ENCODE measurements at places on chromosomes 1 and 21.

GRCh38 chr21:35525443-35525842 lies 476.3 kb upstream of the RUNX1 start:
- peak; percentile 21 for DNase-seq

- DNase-seq = no peak
Measured at GRCh38 chr1:51231120-51231519, 5.0 kb upstream of the RNF11 start.

GRCh38 chr1:7702365-7702764 lies 68.7 kb upstream of the VAMP3 start:
- DNase-seq = no peak

DNA sequence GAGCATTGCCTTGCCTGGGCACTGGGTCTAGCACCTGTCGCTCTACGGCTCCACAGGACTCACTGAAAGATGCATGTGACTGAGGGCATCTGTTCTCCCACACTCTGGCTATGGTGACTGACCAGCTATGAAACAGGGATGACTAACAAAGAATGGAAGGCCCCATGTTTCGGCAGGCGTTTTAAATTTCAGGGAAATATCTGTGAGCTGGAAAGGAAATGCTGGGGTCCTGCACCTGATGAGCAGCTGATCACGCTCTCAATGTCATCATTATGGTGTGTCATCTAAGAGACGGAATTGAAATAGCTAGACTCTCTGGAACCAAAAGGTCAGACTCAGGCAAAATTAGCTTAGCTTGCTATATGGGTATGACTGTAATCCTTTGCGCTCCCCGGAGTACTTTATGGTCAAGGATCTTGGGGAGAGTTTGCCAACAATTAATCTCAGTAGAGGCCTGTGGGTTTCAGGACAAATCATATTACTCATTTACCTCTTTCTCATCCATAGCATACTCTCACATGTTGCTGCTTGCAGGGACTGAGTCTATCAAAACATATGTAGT lies 24.5 kb upstream of the PALMD start:
- no peak for DNase-seq

DNA sequence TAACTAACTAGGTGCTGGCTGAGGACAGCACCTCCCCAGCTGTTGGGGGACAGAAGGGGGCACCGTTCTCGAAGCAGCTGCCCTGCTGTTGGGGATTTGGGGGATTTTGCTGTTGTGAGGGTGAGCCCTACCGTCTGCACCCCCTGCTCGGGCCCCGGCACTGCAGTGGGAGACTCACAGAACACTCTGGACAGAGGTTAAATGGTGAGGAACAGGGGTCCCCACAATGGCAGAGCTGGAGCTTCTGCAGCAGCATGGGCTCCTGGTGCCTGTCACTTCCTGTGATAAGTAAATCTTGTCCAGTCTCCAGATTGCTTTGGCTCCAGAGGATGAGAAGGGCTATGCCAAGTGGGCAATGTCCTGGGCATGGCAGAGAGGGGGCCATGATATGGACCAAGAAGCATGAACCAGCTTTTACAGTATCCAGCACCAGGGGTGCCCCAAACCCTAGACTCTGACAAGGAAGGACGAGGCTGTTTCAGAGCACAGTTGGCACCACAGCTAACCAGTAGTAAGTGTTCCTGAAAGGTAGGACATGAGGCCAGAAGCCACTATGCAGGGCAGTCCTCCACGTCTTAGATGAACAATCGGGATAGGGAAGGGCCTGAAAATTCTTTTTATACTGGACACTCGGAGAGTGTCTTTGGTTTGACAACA lies 365.1 kb upstream of the VAMP3 start:
- DNase-seq = no peak

- no peak for DNase-seq
Measured at GRCh38 chr1:15943992-15944307, 32.0 kb downstream of the ZBTB17 start.

DNA sequence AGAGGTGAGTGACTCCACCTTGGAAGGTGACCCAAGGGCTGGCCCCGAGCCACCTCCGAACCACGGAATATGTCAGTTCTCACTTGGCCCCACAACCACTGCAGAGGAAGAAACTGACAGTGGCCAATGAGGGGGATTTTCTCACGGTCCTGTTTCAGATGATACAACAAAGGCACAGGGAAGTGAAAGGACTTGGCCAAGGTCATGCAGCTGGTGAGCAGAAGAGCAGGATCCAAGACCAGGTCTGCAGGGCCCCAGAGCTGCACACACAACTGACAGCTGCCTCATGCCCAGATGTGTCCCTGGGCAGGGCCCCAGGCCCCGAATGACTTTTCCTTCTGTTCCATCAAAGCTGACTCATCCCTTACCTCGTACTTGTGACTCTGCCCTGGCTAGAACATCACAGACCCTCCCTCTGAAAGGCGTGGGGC lies 25.8 kb upstream of the EVA1B start:
- DNase-seq = no peak

GRCh38 chr1:66730462-66730861 lies 21.8 kb upstream of the DYNLT5 start:
- no peak for DNase-seq

DNA sequence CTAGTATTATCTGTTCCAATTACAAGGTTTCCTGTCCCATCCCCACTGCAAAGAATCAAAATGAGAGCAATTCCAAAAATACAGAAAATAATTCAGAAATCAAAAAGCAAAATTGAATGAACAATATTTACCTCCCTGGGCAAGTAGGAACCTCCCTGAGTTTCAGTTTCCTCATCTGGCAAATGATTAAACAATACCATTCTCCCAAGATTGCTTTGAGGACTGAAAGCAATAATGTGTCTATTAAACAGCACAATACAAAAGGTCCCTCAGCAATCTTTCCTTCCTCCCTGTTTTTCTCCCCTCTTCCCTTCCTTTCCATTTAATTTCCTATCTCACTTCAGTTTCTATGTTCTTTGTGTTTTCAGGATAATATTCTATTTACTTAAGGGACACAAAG lies 171.0 kb downstream of the ZC3H11B start:
- no peak for DNase-seq

GRCh38 chr1:59755069-59755685 lies 59.6 kb upstream of the HOOK1 start:
- no peak for DNase-seq

DNA sequence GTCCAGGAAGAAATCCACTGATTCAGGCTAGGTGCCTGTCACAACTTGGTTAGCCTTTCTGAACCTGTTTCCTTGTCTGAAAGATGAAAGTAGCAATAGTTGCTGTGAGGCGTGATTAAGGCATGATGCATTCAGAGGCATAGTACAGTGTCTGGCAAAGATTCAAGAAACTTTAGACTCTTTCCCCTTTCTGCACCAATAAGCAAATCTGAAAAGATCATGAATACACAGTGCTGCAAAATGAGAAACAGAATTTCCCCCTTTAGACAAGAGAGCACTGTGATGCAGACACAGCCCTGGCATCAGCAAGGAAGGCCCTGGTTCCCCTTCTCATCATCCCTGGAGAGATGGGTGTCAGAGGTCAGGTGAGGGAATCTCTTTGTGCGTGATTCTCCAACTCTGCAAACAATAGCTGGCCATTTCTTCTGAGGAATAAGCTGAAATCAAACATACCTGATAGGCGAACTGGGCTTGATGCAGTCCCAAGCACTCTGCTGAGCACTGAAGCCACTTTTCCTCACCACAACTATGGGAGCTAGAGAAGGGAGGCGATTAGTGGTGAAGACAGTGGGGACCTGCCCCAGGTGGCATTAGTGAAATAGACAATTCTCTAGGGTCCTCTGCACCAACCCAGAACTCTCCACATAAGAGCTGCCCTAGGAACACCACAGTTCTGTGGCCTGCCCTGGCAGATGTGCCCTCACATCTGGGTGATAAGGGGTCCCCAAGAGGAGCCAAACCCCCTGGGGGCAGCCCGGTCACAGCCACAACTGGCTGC lies 41.7 kb downstream of the ITPKB start:
- no peak for DNase-seq

DNA sequence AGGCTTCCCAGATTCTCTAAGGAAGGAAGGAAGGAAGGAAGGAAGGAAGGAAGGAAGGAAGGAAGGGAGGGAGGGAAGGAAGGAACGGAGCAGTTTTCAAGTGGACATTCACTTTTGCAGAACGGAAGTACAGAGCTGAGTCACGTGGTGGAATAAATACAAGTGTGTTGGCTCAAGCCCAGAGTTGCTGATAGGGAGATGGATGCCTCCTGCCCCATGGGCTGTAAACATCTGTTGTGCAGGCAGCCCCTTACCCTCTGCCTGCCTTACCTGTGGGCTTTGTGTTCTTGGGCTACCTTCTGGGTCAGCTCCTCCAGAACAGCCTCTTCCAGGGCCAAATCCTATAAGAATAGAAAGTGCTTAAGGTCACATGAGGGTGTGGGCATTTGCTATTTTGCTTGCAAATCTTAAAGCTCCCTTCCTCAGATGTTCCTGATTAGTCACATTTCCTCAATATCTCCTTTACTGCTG lies 121.7 kb downstream of the SMYD2 start:
- no peak for DNase-seq

DNA sequence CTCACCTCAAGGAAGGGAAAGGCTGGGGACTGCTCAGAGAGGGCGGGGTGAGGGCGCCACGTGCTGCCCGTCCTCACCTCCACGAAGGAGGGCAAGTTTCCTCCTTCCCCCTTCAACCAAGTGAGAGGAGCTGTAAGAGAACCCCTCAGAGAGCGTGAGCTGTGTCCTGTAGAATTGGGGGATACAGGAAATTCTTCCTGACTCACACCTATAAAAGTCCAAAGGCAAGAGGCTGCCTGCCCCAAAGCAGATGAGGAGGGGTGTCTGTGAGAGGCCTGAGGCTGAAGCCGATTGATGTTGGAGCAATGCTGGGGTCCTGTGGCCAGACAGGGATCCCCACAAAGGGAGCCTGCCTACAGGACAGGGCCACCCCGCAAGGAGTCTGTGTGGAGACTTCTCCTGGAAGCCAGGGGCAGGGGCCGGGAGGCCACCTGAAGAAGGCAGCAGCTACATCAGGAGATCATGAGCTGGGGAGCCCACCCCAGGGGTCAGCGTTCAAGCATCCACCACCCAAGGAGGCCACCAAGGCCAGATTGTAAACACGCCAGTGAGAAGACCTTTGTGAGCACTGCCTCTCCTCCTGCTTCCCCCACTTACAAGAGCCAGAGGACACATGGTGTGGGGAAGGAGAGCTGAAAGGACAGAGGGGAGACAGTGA lies 27.7 kb downstream of the S100A6 start:
- no peak for DNase-seq

- DNase-seq = no peak
Measured at GRCh38 chr1:30023339-30024022, 699.9 kb downstream of the MATN1 start.

DNA sequence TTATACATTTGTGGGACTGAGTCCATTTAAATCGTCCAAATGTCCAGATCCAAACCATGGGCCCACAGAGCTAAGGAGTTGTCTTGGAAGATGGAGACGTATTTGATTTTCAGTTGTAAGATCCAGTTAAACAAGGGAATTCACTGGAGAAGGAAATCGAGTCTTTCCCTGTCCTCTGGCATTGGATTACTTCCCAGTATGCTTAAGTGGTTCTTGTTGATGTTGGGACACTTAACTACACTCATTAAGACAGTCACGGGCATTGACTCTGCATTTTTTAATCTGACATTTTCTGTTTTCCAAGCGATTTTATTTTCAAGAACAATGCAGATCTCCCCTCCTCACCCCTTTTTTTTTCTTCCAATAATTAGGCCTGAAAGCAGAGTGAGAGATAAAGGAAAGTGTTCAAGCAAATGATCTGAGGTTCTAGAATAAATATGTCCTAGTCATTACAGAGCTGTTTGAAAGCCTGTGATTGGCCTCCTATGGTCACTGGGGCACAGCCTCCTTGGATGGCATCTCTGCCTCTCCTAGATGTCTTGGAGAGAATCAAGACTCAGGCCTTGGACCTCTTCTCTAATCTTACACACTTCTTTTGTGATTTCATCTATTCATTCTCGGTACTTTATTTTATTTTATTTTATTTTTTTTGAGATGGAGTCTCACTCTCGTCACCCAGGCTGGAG lies 48.9 kb downstream of the CD247 start:
- DNase-seq = no peak

- DNase-seq = no peak
Measured at GRCh38 chr1:192557841-192558595, 17.6 kb upstream of the RGS1 start.

GRCh38 chr1:248847956-248848561 lies 10.0 kb downstream of the ZNF672 start:
- DNase-seq = no peak

DNA sequence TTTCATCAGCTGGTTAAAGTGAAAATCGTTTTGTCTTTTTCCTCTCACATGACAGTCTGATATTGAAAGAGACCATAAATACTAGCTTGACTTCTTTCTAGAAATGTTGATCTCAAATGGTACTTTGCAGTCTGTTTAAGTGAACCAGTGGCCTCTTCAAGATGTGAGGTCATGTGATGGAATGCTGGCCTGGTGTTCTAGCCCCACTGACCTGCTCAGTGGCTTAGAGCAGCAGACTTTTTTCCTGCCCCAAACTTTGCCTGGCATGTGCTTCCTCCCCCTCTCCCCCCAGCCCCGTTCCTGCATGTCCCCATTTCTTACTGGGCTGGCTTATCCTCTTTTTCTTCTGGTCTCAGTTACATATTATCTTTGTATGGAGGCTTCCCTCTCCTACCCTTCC lies 34.3 kb downstream of the ZYG11A start:
- DNase-seq = no peak

GRCh38 chr1:226987623-226988333 lies 47.7 kb downstream of the COQ8A start:
- no peak for DNase-seq

DNA sequence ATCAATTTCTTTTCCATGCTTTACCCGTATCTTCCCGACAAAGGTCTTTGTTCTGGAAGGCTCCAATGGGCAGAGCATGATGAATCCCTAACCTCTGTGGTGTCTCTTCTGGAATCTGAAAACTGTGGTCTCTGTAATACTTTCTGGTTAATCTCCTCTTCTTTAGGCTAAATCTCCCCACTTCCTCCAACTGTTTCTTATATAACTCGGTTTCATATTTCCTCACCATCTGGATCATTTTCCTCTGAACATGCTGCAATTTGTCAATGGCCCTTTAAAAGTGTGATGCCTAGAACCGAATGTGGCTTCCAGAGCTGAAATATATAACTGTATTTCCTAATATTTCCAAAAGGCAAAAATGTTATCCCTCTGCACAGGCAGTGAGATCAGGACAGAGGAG lies 66.1 kb downstream of the ALG14 start:
- DNase-seq = no peak

GRCh38 chr1:154198756-154199562 lies 7.1 kb upstream of the TPM3 start:
- peak; percentile 17 for DNase-seq

GRCh38 chr1:203150511-203151297 lies 23.2 kb downstream of the ADORA1 start:
- DNase-seq = no peak

DNA sequence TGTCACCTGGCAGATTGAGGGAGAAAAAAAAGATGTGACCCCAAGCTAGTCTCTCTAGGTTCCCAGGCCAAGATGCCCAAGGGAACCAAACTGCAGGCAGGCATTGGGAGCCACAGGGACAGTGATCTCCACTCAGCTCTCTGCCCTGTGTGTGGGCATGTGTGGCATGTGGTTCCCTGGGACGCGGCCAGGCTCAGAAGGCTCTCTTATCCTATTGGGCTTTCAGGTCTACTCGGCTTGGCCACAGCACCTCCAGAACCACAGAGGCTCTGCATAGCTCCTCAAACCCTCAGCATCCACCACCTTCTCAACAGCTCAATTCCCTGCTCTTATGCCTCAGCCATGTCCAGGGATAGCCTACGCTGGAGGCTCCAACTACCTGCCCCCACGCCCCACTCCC lies 22.0 kb downstream of the IQGAP3 start:
- no peak for DNase-seq

All from T-helper 1 cell (primary cell).